ENCODE measurements at places on chromosomes 4 and X. TPM values are rescaled to one million over a fixed set of nuclear protein-coding genes. Genes with fewer than 3 reads are reported as not detected.

CT83 gene
- polyA plus RNA-seq = not detected

KLHL4 gene
- 5.2 TPM for polyA plus RNA-seq

BTC gene
- polyA plus RNA-seq = 5.8 TPM

PLS3 gene
- 249 TPM for polyA plus RNA-seq

PCSK1N gene
- 22.7 TPM for polyA plus RNA-seq

LEF1 gene
- polyA plus RNA-seq = 76.9 TPM

USP17L11 gene
- polyA plus RNA-seq = not detected

RNF150 gene
- 23.6 TPM for polyA plus RNA-seq

DNA sequence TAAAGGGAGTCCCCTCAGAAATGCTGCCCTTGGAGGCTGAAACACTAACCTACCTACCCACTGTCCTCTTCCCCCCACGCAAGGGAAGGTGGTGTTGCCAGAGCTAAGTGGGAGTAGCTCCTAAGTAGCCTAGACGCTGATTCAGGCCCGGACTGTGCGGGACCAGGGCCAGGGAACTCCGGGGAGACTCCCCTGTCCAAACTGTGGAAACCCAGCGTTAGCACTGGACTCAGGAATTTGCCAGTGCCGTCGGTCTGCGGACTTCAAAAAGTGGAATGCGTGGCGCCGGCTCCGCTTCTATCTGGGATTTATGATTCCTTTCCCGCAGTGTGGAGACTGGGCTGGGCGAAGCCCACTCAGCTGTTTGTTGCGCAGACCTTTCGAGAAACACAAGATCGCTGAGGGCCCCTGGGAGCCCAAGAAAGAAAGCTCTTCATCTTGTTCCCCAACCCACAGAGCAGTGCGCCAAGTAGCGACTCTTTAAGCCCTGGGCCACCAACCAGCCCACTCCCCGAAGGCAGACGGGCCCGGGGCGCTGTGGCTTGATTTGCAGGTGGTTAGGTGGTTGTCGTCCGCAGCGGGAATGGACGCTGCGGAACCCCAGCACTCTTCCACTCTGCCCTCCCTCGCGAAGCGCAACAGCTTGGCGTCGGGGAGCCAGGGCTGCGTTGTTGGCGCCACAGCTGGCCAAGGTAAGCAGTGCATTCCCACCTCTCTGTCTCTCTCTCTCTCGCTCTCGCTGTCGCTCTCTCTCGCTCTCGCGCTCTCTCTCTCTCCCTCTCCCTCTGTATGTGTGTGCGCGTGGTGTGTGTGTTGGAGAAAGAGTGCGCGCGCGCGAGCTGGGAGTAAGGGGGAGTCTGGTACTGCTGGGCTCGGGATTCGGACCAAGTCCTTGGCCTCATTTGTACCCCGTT, 2.0 kb downstream of the TMEM255A start:
- no peak for DNase-seq

DNA sequence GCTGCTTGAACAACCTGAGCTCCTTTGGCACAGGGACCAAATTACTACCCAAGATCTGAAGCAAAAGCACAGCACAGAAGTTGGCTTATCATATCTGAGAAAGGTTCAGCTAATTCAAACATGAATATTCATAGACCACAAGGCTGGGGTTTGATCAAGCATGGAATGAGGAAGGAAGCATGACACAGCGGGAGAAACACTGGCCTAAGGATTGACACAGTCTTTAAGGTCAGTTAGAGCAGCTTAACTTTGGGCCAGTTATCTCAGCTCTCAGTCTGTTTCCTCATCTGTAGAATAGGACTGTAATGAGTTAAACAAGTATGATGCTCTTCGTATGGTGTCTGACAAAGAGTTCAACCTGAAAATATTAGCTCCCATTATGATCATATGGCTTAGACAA, 88.5 kb upstream of the CBR4 start:
- DNase-seq = no peak

- no peak for DNase-seq
These were observed 79.4 kb downstream of the RPS6KA6 start for GRCh38 chrX:84108584-84108983.

DNA sequence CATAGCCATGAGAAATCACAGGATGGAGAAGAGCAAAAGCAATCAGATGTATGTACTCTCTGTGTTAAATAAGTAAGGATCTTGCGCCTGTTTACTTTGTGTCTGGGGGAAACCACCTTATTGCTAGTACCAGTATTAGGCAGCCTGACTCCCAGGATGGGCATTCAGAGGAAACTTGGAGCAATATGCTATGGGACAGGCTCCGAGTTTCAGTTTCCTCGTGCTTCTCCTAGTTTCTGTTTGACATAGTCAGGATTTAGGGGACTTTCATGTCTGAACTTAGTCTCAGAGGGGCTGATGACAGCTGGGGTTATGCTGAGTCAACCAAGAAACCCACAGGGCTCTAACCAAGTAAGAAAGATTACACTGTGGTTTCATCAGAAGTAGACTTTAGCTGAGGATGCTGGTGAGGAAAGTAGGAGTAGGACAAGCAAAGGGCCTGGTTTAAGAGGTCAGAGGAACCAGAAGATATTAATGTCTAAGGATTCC, 13.5 kb downstream of the NSUN7 start:
- DNase-seq = no peak

GRCh38 chrX:155891446-155892210, 10.5 kb downstream of the VAMP7 start:
- DNase-seq = no peak

DNA sequence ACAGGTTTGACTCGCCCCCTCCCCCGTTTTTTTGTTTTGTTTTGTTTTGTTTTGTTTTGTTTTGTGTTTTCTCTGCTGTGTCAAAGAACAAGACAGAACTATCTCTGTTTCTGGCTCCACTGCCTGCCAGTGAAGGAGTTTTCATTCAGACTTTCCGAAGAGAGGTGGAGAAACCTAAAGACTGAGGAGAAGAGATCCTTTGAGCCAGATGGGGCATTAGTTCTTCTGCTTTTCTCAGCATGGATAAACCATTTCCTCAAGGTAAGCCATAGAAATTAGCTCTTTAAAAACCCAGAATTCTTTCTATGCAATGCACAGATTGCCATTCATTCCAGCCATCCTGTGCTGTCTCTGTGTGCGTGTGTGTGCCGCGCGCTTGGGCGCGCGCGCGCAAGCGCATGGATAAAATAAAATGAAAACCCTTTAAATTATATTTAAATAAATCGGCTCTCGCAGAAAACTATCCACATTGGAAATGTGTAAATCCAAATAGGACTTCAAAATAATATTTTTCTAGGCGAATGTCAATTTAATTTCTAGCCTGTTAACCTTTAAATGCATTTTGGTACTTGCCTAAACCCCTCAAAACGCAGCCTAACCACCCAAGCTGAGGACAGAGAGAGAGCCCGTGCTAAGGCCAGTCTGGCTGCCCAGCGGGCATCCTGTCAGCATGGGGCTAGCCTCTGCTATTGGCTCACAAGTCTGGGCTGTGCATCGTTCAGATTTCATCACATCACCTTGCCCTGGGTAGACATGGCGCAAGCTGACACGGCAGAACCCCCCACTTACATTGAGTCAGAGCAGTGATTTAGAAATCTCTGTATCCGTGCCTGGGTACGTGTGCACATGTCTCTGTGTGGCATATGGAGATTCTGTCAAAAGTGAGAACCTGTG, 113.0 kb upstream of the VAMP7 start:
- no peak for DNase-seq

DNA sequence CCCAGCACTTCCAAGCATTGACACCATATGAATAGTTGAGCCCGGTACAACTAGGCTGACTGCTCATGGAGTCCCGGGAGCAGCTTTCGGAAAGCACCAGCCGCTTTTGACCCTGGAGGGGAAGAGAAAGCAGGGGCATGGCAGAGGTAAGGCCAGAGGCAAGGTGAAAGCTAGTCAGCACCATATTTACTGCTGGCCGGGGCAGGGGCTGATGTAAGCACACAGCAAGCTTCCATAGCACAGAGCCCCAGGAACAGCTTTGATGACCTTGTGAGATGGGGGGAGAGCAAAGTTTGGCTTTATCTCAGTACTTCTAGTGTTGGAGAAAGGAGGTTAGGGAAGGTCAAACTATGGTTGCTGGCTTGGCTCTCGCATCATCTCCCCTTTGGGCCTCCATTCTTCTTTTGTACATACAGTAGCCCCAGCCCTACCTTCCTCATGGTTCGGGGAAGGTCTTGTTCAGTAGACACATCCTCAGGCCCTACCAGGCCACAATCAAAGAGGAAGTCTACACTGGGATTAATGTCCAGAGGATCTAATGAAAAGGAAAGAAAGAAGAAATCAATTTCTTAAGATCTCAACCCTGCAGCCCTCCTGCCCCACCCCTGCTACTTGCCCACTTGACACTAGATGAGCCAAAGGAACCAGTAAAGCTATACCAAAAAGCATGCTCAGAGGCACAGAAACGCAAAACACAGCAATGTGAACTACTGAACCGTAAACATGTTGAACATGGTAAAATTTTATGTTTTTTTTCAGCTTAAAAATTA, 9.4 kb downstream of the ZMYM3 start:
- no peak for DNase-seq

DNA sequence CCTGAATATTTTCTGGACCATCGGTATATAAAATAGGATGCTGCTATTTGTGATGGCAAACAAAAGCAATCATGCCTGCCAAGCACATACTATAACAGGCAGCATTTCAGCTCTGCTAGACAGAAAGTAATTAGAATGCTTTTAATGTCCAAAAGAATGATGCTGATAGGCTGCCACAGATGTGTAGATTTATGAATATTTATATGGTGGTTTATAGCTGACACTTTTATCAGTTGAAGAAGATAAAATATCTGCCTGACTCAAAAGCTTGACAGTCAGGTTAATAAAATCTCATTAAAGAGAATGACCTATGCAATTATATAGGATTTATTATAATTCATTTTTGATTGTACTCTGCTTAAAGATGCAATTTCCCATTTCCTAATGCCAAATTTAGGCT, 4.0 kb downstream of the BEND4 start:
- DNase-seq = no peak

DNA sequence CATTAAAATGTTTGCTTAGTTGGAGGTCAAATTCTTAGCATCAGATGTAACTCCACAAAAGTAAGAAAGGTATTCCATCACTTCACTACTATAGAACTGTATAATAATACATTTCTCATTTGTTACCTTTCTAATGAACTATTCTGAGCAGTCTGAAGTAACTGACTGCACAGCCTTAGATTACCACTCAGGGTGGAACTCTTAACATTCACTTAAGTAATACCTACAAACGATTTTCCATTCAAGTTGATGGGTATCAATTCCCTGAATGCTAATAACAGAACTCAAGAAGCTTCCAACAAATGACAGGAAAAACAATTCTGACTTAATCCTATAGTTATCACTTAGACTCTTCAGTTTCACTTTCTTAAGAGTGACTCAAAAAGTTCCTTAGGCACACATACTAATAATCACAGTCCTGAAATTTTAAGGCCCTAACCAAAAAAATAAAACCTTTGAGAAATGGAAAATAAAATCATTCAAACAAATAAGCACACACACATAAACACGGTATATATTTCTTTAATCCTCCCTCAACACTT, 20.9 kb downstream of the HNRNPD start:
- no peak for DNase-seq

DNA sequence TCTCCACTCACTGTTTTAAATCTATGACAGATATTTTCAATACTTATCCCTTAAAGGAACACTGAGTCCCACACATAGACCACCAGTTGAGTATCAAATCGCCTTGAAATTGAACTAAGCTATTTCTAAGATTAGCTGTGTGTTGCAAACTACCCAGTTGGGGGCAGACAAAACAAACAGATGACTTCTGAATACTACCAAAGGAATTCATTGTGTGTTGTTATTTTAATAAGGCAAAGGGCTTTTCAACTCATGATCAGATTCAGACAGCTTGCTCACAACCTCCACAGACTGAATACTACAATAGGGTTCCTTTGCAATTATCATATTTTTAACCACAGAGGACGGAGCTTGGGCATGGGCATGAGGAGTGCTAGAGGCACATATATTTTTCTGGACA, 283.0 kb upstream of the GPC4 start:
- no peak for DNase-seq

GRCh38 chr4:120236873-120237272, 170.2 kb upstream of the MAD2L1 start:
- DNase-seq = no peak

- no peak for DNase-seq
These were observed 86.5 kb upstream of the ZIC3 start for GRCh38 chrX:137479386-137479785.

GRCh38 chr4:142100941-142101340, 464.6 kb downstream of the IL15 start:
- no peak for DNase-seq

GRCh38 chr4:70741867-70742658, 20.3 kb downstream of the RUFY3 start:
- DNase-seq = no peak
